ENCODE measurements at places on chromosomes 2 and 18.
A peak's percentile ranks its signal among the peaks of the same experiment; 100 is the strongest.

GRCh38 chr2:27809761-27810241, 38.3 kb downstream of the MRPL33 start:
- no peak for DNase-seq

DNA sequence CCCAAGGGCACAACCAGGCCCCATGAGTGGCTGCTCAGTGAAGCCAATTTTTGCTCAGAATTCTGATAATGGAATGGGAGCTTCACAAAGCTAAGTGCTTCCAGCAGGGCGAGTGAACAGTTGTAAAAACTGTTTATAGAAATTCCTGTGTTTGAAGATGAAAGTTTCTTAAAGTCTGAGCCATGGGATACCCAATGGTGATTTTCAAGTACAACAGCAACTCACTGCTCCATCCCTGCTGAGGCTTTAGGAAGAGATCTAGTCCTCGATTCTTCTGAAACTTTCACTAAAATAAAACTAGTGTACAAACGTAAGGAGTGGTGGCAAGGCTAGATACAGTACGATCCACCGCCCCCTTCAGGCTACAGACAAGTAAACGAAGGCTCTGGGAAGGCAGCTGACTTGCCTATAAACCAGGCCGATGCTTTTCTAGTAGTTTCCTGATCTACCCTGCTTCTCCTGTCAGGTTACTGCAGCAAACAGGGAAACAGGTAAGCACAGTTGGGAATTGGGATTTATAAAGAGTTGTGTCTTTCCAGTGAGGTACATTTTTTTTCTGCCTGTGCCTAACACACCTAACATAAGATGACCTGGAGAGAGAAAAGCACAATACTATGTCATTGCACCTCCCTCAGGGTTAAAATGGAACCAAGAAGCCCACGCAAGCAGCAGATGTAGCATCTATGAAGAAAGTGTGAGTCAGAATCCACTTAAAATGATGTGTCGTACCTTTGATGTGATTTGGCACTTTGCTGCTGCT, 108.7 kb downstream of the UXS1 start:
- peak; percentile 56 for DNase-seq

- DNase-seq = no peak
Observed at GRCh38 chr2:232288489-232289030, 90.0 kb upstream of the ALPP start.

DNA sequence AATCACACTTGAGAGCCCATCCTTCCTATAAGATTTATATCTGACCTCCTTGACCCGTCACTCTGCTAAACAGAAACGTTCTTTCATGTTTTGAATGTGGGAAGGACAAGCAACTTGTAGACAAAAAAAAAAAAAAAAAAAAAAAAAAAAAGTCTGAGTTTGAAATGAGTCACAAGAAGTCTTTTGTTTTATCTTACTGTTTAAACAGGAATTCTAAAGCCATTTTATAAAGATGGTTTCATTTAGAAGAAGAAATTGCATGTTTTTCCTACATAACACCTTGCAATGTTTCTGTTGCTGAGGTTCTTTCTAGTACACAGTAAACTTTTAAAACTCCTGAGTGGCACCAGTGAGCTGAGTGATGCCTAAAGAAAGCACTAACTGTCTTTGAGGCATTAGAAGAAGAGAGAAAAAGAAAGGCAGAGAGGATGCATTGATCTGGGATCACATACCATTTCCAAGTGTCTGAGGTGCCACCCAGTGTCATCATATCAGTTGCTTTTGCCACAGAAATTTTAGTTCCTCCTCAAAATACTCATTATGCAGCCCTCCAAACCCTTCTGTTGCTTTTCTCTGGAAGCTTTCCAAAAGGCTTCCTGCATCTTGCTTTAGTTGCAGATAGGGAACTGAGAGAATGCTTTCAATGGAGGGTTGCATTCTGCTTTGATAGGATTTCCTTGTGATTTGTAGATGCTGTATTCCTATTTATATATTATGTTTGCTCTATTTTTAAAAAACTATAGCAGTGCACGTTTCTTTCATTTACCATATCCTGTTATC, 69.1 kb downstream of the ACVR2A start:
- no peak for DNase-seq

DNA sequence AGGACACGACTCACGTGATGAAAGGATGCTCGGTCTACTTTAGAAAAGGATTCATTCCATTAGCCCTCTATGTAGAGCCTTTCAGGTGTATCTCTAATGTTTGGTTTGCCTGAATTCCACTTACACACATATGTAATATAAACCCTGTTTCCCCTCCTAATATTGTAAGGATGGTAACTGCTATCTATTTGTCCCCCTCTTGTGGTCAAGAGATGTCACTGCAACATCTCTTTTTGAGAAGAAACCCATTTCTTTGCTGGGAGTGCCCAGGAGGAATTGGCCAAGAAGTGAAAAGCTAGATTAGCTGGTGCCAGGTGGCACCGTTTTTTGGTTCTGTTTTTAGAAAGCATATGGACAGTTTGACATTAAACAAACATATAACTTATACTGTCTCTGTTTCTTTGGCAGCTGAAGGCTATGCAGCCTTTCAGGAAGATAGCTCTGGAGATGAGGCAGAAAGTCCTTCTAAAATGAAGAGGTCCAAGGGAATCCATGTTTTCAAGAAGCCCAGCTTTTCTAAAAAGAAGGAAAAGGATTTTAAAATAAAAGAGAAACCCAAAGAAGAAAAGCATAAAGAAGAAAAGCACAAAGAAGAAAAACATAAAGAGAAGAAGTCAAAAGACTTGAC, 41.2 kb downstream of the RALBP1 start:
- DNase-seq = no peak

GRCh38 chr2:70986499-70987189, 8.0 kb downstream of the TEX261 start:
- DNase-seq = no peak

GRCh38 chr2:85397925-85398331, 12.2 kb downstream of the CAPG start:
- no peak for DNase-seq
